ENCODE measurements at places on chromosomes 11 and 22.

DNA sequence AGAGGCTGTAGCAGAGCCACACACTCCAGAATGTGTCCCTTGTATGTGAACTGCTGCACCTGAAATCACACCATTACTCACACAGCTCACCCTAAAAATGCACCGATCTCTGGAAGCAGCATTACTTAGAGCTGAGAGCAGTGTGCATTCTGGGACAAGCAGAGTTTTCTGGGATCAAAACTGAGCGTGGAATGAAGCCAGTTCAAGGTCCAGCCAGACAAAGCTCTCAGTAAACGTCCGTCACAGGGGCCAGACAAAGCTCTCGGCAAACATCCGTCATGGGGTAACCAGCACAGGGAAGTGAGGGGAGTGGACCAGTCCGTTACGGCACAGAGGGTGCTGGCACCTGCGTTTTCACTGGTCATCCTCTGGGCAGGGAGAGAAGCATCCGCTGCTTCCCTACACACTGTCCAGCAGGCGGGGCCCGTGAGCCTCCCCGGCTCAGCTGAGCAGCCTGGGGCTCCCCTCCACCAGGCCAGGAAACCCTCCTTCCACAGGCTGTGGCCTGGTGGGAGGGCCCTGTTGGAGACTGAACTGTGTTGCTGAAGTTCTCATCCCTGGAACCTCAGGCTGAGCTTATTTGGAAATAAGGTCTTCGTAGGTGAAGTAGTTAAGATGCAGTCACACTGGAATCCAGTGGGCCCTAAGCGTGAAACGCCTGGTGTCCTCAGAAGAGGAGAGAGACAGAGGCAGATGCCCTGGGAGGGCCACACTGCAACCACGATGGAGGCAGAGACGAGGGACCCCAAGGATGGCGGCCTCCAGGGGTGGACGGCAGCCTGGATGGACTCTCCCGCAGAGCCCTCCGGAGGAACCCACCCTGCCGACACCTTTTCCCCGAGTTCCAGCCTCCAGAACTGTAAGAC, 883.9 kb downstream of the BRD1 start:
- no peak for DNase-seq
- H3K4me1 ChIP-seq = no peaks in the 10 kb centered on the region
- H3K36me3 ChIP-seq = no peaks in the 10 kb centered on the region
- H3K4me3 ChIP-seq = no peak overlapping the region
- no peak overlapping the region for H3K27ac ChIP-seq

DNA sequence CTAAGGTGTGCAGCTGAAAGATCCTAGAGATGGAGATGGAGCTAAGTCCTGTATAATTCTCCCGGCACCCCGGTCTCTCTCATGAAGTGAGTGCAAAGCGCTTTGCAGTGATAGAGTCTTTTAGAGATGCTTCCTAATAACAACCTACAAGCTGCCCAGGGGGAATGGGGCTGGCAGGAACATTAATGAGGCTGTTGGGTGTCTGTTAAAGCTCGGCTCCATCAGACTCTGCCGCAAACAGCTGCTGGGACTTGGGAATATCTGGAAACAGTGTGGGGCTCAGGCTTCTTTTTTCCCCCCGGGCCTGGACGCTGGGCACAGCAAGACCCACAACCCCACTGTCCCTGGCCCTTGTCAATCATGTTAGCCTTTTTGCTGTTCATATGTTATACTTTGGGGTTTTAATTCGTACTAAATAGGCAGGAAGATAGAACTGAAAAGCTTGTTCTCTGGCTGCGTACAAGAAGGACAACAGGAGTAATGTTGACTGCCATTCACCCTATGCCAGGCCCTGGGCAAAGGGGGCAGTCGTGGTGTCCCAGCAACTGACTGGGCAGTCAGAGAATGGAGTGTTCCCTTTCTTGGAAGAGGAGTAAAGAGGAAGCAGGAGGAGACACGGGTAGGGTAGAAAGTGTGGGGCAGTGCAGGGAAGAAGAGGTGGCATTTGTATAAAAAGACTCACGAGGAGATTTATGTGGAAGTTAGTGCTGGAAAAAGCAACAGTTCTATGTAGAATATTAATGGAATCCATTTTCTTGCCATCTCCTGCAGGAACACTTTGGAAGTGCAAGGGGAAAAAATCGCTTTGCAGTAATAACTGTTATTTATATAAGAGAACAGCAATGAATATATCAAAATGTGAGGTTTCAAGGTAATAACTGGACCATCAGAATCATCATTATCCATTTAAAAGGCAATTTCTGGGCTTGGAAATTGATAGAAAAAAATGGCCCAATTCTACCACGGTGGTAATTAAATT, 232.8 kb downstream of the GRIK4 start:
- H3K27ac ChIP-seq = no peak overlapping the region
- H3K4me3 ChIP-seq = no peak overlapping the region
- H3K4me1 ChIP-seq = no peaks in the 10 kb centered on the region
- DNase-seq = no peak

- H3K4me3 ChIP-seq = no peak overlapping the region
- H3K27me3 ChIP-seq = no peaks in the 10 kb centered on the region
- H3K36me3 ChIP-seq = no peaks in the 10 kb centered on the region
- H3K27ac ChIP-seq = no peak overlapping the region
- H3K4me1 ChIP-seq = no peaks in the 10 kb centered on the region
Observed at GRCh38 chr22:44453441-44454112, 44.5 kb downstream of the RTL6 start.

- H3K27me3 ChIP-seq = no peaks in the 10 kb centered on the region
- H3K27ac ChIP-seq = no peak overlapping the region
- H3K4me3 ChIP-seq = no peak overlapping the region
- H3K4me1 ChIP-seq = peaks cover 6% of the 10 kb centered on the region
- H3K36me3 ChIP-seq = no peaks in the 10 kb centered on the region
Observed at GRCh38 chr11:46528445-46529094, 65.3 kb downstream of the AMBRA1 start.

DNA sequence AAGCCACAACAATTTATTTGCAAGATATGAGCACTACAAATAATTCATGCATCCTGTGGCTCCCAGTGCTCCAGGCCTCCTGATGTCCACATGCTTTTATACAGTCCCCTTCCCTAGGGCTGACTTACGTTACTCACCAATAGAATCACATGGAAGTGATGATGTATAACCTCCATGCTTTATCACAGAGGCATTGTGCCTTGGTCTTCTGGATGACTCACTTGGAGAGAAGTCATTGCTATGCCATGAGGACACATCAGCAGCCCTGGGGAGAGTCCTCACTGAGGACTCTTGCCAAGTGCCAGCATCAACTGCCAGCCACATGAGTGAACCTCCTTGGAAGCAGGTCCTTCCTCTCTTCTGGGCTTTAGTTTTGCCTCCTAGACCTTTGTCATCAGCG, 22.0 kb upstream of the IGSF9B start:
- H3K27ac ChIP-seq = no peak overlapping the region
- H3K4me1 ChIP-seq = no peaks in the 10 kb centered on the region
- no peaks in the 10 kb centered on the region for H3K36me3 ChIP-seq

Measured in large intestine (tissue), 12 donors.